Iris pigment epithelial cell (primary cell): ENCODE measurements at places on chromosomes 4 and X.

DNA sequence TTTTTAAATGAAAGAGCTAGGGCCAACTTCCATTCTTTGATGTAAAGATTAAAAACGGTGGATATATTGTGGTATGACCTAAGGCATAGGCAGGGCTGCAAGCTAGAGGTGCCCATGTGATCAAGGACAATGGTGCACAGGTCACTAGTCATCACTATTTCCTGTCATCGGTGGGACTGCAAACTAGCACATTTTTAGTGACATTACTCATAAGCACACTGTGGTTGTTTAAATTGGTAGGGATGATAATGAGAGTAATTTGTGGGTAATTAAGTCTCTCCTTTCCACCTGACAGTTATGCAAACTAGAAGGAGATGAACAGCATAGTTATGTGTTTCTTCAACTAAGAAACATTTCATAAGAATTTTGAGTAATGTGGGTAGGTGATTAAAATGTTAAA is 85.4 kb downstream of the GPRIN3 start:
- no peak for DNase-seq

DNA sequence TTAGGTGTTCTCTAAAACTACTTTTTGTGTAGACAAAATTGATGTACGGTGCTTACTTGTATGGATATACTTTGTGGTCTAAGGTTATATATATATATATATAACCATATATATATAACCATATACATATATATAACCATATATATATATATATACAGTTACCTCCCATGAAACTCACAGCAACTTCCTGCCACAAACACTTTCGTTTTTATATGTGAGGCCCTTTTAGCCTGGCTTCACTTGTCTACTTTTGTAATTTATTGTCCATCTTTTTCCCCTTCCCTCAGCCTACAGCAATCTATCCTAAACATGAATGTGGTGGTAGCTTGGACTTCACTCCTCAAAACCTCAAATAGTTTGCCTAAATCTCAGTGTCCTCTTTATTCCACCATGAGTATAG is 72.8 kb upstream of the NPFFR2 start:
- DNase-seq = no peak

- no peak for DNase-seq
These were observed 5.1 kb upstream of the PRDX4 start for GRCh38 chrX:23662187-23662586.

DNA sequence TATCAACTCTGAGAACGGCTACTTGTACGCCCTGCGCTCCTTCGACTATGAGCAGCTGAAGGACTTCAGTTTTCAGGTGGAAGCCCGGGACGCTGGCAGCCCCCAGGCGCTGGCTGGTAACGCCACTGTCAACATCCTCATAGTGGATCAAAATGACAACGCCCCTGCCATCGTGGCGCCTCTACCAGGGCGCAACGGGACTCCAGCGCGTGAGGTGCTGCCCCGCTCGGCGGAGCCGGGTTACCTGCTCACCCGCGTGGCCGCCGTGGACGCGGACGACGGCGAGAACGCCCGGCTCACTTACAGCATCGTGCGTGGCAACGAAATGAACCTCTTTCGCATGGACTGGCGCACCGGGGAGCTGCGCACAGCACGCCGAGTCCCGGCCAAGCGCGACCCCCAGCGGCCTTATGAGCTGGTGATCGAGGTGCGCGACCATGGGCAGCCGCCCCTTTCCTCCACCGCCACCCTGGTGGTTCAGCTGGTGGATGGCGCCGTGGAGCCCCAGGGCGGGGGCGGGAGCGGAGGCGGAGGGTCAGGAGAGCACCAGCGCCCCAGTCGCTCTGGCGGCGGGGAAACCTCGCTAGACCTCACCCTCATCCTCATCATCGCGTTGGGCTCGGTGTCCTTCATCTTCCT is 2.7 kb downstream of the PCDH10 start:
- DNase-seq = no peak

GRCh38 chrX:46198858-46199257 is 346.4 kb downstream of the ZNF674 start:
- peak; percentile 15 for DNase-seq

GRCh38 chr4:162770761-162771490 is 395.8 kb downstream of the NAF1 start:
- no peak for DNase-seq

DNA sequence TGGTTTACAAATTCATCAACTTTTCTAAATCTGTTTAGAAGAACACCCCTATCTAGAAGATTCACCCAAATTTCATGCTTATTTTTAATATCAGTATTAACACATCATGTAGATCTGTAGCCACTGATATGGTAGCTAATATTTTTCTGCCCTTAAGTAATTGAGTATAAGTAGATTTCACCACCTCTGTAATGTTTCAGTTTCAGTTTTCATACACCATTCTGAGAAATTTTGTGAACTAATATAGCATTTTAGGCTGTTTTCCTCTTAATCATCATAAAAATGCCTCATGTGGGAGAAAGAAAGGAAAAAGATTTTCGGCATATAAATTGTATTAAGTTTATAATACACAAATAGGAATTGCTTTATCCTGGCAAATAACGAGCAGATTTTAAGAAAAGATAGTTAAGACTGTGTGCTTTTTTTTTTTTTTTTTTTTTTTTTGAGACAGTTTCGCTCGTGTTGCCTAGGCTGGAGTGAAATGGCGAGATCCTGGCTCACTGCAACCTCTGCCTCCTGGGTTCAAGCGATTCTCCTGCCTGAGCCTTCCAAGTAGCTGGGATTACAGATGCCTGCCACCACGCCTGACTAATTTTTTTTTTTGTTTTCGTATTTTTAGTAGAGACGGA is 21.4 kb upstream of the RBPJ start:
- no peak for DNase-seq

DNA sequence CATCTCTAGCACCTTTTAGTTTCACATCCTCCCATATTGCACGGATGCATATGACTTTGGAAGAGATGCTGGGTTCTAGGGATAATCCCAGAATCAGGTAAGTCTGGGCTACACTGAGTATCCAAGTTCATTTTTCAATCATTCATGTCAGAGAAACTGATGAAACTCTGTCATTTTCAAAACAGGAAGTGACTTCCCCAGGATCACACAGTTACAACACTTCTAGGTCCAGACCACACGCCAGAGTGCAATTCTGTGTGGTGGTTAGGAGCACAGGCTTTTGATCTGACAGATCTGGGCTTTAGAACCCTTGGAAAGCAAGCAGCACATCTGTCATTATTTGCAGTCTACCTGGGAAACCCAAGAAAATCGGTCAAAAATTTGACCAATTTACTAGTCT is 52.1 kb upstream of the CDKN2AIP start:
- DNase-seq = peak; percentile 13

GRCh38 chr4:30258949-30259348 is 461.2 kb upstream of the PCDH7 start:
- no peak for DNase-seq

- DNase-seq = peak; percentile 41
These were observed 548 bp downstream of the NEUROG2 start for GRCh38 chr4:112515198-112516065.

GRCh38 chr4:40730091-40730679 is 19.6 kb upstream of the NSUN7 start:
- DNase-seq = no peak

- DNase-seq = no peak
These were observed 51.2 kb downstream of the DRD5 start for GRCh38 chr4:9832640-9833039.

GRCh38 chr4:106898621-106899230 is 137.4 kb downstream of the DKK2 start:
- peak; percentile 73 for DNase-seq
